T-helper 17 cell (primary cell): ENCODE measurements at places on chromosomes 16 and 17. TPM values are rescaled to one million over a fixed set of nuclear protein-coding genes. Genes with fewer than 3 reads are reported as not detected.

Gene ZFHX3
- total RNA-seq = 0.94 TPM

Gene TP53TG3
- not detected for total RNA-seq

Gene TMC5
- total RNA-seq = not detected

Gene TVP23A
- total RNA-seq = not detected

DNA sequence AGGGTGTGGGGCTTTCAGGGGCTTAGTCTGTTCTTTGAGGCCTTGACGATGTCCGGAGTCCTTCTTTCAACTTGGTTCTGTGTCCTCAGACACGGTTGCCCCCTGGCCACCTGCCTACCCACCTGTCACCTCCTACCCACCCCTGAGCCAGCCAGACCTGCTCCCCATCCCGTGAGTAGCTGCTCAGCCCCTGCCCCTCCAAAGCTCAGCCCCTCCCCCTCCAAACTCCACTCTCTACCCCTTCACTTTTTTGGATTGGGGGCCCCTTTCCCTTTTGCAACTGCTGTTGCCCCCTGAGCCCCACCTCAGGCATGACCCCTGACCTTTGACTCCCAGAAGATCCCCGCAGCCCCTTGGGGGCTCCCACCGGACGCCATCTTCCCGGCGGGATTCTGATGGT lies 1.2 kb downstream of the LAT start:
- peaks cover 27% of the 10 kb centered on the region for H3K36me3 ChIP-seq
- H3K4me1 ChIP-seq = peaks cover 54% of the 10 kb centered on the region
- DNase-seq = no peak
- peak overlapping the region; percentile 98 for H3K4me3 ChIP-seq
- peak overlapping the region; percentile 92 for H3K27ac ChIP-seq

- DNase-seq = no peak
- H3K27ac ChIP-seq = no peak overlapping the region
- no peaks in the 10 kb centered on the region for H3K4me1 ChIP-seq
- peaks cover 11% of the 10 kb centered on the region for H3K27me3 ChIP-seq
Measured at GRCh38 chr17:58747674-58748073, 8.0 kb upstream of the PPM1E start.

- H3K4me3 ChIP-seq = no peak overlapping the region
- no peaks in the 10 kb centered on the region for H3K36me3 ChIP-seq
- no peak overlapping the region for H3K27ac ChIP-seq
- peaks cover 5% of the 10 kb centered on the region for H3K4me1 ChIP-seq
- peaks cover 50% of the 10 kb centered on the region for H3K27me3 ChIP-seq
Measured at GRCh38 chr16:75256696-75257343, 5.4 kb upstream of the BCAR1 start.

DNA sequence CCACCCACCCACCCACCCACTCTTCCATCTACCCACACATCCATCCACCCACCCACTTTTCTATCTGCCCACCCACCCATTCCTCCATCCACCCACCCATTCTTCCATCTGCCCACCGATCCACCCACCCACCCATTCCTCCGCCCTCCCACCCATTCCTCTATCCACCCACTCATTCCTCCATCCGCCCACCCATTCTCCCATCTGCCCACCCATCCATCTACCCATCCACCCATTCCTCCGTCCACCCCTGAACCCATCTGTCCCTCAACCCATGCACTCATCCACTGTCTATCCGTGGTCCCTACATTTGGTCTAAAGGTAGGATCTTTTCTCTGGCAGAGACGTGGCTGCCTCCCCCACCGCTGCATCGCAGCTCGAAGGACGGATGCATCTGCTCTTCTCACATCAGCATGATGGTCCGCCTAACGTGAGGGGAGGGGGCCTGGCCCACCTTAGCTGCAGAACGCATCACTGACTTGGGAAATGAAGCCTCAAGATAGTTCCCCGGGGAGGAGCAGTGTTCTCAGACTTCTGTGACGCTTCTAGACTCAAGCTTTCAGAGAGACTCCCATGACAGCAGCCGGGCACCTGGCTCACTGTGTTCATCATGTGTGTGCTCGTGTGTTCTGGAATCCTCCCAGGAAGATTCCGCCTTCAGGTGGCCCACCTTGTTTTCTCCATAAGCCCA lies 17.2 kb upstream of the GSE1 start:
- no peak overlapping the region for H3K27ac ChIP-seq
- peaks cover 7% of the 10 kb centered on the region for H3K4me1 ChIP-seq
- no peaks in the 10 kb centered on the region for H3K36me3 ChIP-seq
- H3K4me3 ChIP-seq = no peak overlapping the region

GRCh38 chr17:45036691-45037090 lies 14.7 kb downstream of the DCAKD start:
- H3K27me3 ChIP-seq = no peaks in the 10 kb centered on the region
- no peak overlapping the region for H3K4me3 ChIP-seq
- no peak overlapping the region for H3K27ac ChIP-seq
- H3K36me3 ChIP-seq = peaks cover 4% of the 10 kb centered on the region
- peaks cover 5% of the 10 kb centered on the region for H3K4me1 ChIP-seq
